Left ventricle myocardium inferior (tissue), 1 donor: ENCODE measurements at places on chromosomes 13 and 19.

DNA sequence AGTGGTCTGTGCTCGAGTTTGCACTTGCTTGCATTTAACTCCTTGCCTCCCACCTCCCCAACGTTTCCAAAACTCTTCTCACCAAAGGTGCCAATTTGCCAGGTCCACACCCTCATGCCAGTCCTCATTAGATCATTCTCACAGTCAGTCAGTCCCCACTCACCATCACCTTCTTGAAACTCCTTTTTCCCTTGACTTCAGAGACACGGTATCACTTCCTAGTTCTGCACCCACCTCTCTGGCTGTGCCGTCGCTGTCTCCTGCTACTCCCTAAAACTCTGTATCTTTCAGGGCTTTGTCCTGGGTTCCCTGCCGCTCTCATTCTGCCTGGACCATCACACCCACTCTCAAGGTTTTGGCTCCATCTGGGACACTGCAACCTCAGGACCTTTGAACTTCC is 19.6 kb downstream of the OLFM2 start:
- no peak for DNase-seq
- no peak overlapping the region for H3K4me3 ChIP-seq
- peaks cover 21% of the 10 kb centered on the region for H3K4me1 ChIP-seq
- H3K36me3 ChIP-seq, result no peaks in the 10 kb centered on the region

- H3K4me3 ChIP-seq, result no peak overlapping the region
- H3K27me3 ChIP-seq, result no peaks in the 10 kb centered on the region
- no peak for DNase-seq
- no peaks in the 10 kb centered on the region for H3K4me1 ChIP-seq
- no peak overlapping the region for H3K27ac ChIP-seq
Measured at GRCh38 chr13:41365631-41366030, 54.6 kb downstream of the NAA16 start.

- H3K4me1 ChIP-seq, result peaks cover 36% of the 10 kb centered on the region
- H3K27ac ChIP-seq, result no peak overlapping the region
- H3K27me3 ChIP-seq, result no peaks in the 10 kb centered on the region
- peaks cover 34% of the 10 kb centered on the region for H3K36me3 ChIP-seq
Measured at GRCh38 chr19:5016781-5017180, 47.9 kb downstream of the KDM4B start.

DNA sequence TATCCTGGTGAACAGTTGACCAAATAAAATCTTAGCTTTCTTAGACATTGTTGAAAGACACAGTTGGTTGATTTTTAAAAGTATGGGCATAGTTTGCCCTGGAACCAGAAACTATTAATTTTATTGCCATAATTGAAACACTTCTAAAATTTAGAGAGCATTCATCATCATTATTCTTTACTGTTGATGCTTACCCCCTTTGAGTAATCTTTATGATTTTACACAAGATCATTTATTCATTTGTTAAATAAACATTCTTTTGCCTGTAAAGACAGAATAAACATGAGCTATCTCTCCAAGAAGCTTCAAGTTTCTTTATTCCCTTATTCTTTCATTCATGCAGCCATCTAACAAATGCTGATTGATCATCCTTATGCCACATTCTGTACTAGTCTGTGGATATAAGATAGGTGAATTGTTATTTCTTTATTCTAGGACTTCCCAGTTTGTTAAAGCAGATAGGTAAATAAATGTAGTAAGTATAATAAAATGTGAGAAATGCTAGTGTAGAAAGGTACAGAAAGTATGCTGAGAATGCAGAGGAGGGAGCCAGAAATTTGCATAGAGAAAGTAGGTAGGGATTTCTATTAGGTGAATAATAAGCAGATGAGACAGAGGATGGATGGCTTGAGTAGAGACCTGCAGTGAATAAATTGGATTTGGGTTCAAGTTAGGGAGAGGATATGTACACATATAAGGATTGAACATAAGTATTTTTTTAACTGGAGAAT is 8.2 kb downstream of the SERTM1 start:
- no peaks in the 10 kb centered on the region for H3K27me3 ChIP-seq
- H3K27ac ChIP-seq, result no peak overlapping the region
- no peak for DNase-seq
- H3K36me3 ChIP-seq, result no peaks in the 10 kb centered on the region
- H3K4me3 ChIP-seq, result no peak overlapping the region

DNA sequence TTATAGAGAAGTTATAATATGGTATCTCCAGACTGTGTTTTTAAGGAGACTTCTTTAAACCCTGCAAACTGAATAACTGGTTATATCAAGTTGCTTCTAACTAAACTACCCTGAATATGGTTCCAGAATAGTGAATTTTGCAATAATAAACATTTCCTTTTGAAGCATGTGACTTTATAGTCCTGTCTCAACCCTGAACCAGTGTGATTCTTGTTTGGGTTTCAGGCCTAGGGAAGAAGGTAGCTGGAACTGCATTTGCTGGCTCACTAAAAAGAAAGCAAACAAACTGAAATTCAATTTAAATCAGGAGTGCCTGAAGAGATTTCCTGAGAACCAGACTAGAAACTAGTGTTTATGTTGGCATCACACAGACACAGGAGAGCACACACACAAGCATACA is 4.9 kb downstream of the ARHGEF7 start:
- H3K36me3 ChIP-seq, result no peaks in the 10 kb centered on the region
- H3K4me1 ChIP-seq, result peaks cover 37% of the 10 kb centered on the region
- peak overlapping the region; percentile 92 for H3K27ac ChIP-seq
- H3K4me3 ChIP-seq, result no peak overlapping the region

DNA sequence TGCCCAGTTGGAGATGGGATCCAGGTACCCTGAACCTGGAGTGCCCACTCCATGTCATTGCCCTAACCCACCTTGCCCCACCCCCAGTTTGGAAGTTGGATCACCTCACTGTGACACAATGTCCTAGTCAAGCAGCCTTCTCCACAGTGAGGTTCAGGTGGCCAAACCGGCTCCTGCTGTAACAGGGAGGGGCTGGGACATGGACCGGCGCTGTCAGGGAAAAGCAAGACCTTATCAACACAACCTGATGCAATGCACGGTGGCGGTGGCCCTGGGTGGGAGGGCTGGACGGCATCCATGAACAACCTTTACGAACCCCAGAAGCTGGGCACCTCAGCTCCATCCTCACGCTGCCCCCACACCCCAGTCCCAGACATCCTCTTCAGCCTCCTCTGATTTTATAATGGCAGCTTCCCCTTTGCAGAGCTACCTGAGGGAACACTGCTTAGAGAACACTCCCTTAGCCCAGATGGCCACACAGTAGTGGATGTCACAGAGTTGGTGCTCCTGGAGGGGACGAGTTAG is 1.6 kb upstream of the KRTDAP start:
- H3K4me1 ChIP-seq, result peaks cover 8% of the 10 kb centered on the region
- no peak overlapping the region for H3K4me3 ChIP-seq
- peaks cover 39% of the 10 kb centered on the region for H3K27me3 ChIP-seq
- no peak overlapping the region for H3K27ac ChIP-seq
- no peaks in the 10 kb centered on the region for H3K36me3 ChIP-seq

DNA sequence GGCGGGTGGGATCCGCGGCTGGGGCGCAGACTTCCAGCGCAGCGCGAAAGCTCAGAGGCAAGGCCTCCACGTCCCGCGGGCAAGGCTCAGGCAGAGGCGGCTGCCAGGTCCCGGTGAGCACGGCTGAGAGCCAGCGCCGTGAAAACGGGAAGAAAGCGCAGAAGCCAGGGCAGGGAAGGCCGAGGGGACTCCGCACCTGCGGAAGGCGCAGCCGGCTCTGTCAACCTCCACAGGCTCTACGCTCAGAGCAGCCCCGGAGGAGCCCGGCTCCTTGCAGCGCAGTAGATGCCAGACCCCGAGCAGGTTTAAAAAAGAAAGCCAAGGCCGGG is 131.0 kb downstream of the RNF17 start:
- H3K27ac ChIP-seq, result no peak overlapping the region
- no peaks in the 10 kb centered on the region for H3K27me3 ChIP-seq
- H3K4me3 ChIP-seq, result no peak overlapping the region
- peaks cover 46% of the 10 kb centered on the region for H3K36me3 ChIP-seq
- H3K4me1 ChIP-seq, result no peaks in the 10 kb centered on the region
- no peak for DNase-seq

DNA sequence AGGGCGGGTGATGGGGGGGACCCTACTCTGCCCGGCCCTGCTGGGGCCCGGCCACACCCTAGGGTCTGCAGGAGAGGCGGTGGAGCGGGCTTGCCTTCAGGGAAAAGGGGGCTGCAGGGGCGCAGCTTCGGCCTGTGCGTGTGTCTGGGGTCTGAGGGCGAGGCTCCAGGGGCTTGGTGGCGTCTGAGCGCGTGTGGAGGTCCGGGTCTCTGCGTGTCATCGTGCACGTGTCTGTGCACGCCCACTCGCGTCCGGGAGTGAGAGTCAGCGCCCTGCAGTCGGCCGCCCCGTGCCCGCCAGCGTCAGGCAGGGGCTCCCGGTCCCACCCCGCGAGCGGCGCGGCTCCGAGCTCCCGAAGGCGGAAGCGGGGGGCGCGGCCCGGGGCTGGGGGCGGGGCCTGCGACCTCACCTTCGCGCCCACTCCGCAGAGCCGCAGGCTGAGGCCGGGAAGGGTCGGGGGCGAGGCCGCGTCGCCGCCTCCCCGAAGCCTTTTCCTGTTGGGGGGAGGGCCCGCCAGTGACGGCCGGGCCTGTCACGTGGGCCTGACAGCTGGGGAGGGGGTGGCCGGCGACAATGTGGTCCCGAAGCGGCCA is at the start of gene ARHGAP45:
Gene ARHGAP45, plus strand, starts transcription at position 420 of the 593 bp plus-strand sequence. CDS start 239 bp downstream, outside the sequence.
- no peaks in the 10 kb centered on the region for H3K36me3 ChIP-seq
- peaks cover 69% of the 10 kb centered on the region for H3K27me3 ChIP-seq
- peaks cover 58% of the 10 kb centered on the region for H3K4me1 ChIP-seq
- no peak for DNase-seq
- H3K4me3 ChIP-seq, result peak within 1 kb of the TSS; percentile 60
- peak within 1 kb of the TSS; percentile 51 for H3K27ac ChIP-seq
